H4 (cell line): ENCODE measurements at places on chromosomes 2 and 18. TPM values are rescaled to one million over a fixed set of nuclear protein-coding genes. Genes with fewer than 3 reads are reported as not detected.

Gene RGPD3
- total RNA-seq = not detected in 2 replicates

Gene HOXD8
- total RNA-seq = not detected in 2 replicates

Gene HOXD10
- total RNA-seq = not detected in 2 replicates

Gene COL4A3
- not detected in 2 replicates for total RNA-seq

Gene REG3G
- not detected in 2 replicates for total RNA-seq

Gene GALNT5
- total RNA-seq = 0.04 and 0.14 TPM in 2 replicates

Gene BMP10
- total RNA-seq = not detected in 2 replicates

Gene STEAP3
- 14.0 and 17.7 TPM in 2 replicates for total RNA-seq

Gene TMEM37
- 1.5 and 1.9 TPM in 2 replicates for total RNA-seq

Gene ZCCHC2
- 5.2 and 5.3 TPM in 2 replicates for total RNA-seq

Gene NFATC1
- total RNA-seq = 3.2 and 4.3 TPM in 2 replicates

Gene GPR55
- 0.66 and 0.87 TPM in 2 replicates for total RNA-seq

Gene DCDC2C
- total RNA-seq = not detected in 2 replicates

Gene ASXL3
- total RNA-seq = 0.41 and 1.3 TPM in 2 replicates

Gene KLF11
- total RNA-seq = 5.4 and 6.5 TPM in 2 replicates

Gene SERPINB12
- not detected in 2 replicates for total RNA-seq

Gene SNTG2
- total RNA-seq = not detected in 2 replicates

Gene SEMA4F
- total RNA-seq = 6.5 and 6.8 TPM in 2 replicates

Gene KCNS3
- total RNA-seq = 4.7 and 5.4 TPM in 2 replicates

Gene ALPI
- not detected in 2 replicates for total RNA-seq

Gene VWA3B
- total RNA-seq = not detected in 2 replicates

Gene ITGB6
- total RNA-seq = not detected in 2 replicates

Gene AQP12B
- not detected in 2 replicates for total RNA-seq

Gene EMILIN1
- total RNA-seq = 10.8 and 30.2 TPM in 2 replicates

Gene ITPRIPL1
- not detected in 2 replicates for total RNA-seq

Gene ITSN2
- 5.5 and 8.9 TPM in 2 replicates for total RNA-seq

Gene POTEE
- 0.31 and 1.6 TPM in 2 replicates for total RNA-seq

Gene PPP1R1C
- 3.3 TPM in 2 replicates for total RNA-seq

Gene SLC5A7
- not detected in 2 replicates for total RNA-seq

Gene CD8A
- total RNA-seq = not detected in 2 replicates

Gene LYPD1
- 22.0 and 37.9 TPM in 2 replicates for total RNA-seq

Gene SNRPD1
- 35.6 and 59.1 TPM in 2 replicates for total RNA-seq

Gene CMPK2
- total RNA-seq = 3.4 and 4.8 TPM in 2 replicates

Gene CD226
- 0.02 and 0.23 TPM in 2 replicates for total RNA-seq

Gene ACKR3
- total RNA-seq = 1.0 and 1.4 TPM in 2 replicates

Gene LHCGR
- not detected in 2 replicates for total RNA-seq

Gene RGPD4
- not detected in 2 replicates for total RNA-seq

Gene DYNAP
- total RNA-seq = not detected in 2 replicates

Gene CLEC4F
- total RNA-seq = not detected in 2 replicates

Gene NIFK
- total RNA-seq = 53.6 and 65.0 TPM in 2 replicates

Gene SIX3
- not detected in 2 replicates for total RNA-seq

Gene MLPH
- 7.7 and 9.9 TPM in 2 replicates for total RNA-seq

Gene DOK6
- 3.4 and 8.6 TPM in 2 replicates for total RNA-seq

Gene GRHL1
- total RNA-seq = 0.25 TPM in 1 of 2 replicates, not detected in the other

Gene COL5A2
- 155 and 160 TPM in 2 replicates for total RNA-seq
